ENCODE measurements at places on chromosomes 11 and 22.

GRCh38 chr22:42438293-42438650 lies 6.1 kb upstream of the NFAM1 start:
- no peak for DNase-seq

GRCh38 chr11:67117672-67118180 lies 1.3 kb upstream of the KDM2A start:
- no peak for DNase-seq

DNA sequence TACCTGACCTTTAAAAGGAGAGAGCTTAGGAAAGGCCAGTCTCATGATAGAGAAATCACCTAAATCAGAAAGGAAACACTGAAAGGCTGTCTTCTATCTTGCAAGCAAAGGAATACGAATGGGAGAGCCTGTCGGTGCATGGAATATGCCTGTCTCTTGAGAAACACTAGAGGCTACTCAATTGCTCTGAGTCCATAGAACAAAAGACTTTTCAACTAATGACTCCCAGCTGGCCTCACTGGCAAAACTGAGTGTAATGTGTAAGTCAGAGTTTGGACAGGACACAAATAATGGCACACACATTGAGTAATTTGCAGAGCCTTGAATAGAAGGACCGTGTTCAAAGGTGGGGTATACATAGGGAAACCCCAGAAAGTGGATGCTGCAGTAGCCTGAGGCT lies 171.0 kb upstream of the ARHGAP20 start:
- DNase-seq = no peak

- no peak for DNase-seq
Observed at GRCh38 chr11:69376155-69377028, 82.4 kb downstream of the MYEOV start.

DNA sequence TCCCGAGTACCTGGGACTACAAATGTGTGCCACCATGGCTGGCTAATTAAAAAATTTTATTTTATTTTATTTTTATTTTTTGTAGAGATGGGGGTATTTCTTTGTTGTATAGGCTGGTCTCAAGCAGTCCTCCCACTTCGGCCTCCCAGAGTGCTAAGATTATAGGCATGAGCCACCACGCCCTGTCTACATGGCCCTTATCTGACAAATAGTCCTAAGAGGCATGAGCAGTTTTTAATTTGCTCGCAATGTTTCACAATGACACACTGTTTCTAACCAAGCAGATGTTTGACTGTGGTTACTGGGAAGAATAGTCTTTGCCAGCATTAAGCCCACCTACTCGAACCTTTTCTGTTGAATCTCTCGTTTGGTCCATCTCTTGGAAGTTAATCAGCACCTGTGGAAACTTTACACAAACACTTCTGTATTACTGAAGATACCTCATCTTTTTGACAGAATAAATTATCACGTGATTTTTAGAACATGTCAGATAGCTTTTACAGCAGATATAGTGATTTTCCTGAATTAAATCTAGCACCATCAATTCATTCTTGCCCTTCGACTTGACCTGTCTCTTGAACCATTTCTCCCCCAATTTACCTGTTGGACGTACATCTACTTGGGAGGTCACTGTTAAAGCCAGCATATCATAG lies 71.4 kb downstream of the MTMR3 start:
- no peak for DNase-seq

- DNase-seq = no peak
Observed at GRCh38 chr11:5593146-5593545, 3.3 kb upstream of the TRIM6 start.

DNA sequence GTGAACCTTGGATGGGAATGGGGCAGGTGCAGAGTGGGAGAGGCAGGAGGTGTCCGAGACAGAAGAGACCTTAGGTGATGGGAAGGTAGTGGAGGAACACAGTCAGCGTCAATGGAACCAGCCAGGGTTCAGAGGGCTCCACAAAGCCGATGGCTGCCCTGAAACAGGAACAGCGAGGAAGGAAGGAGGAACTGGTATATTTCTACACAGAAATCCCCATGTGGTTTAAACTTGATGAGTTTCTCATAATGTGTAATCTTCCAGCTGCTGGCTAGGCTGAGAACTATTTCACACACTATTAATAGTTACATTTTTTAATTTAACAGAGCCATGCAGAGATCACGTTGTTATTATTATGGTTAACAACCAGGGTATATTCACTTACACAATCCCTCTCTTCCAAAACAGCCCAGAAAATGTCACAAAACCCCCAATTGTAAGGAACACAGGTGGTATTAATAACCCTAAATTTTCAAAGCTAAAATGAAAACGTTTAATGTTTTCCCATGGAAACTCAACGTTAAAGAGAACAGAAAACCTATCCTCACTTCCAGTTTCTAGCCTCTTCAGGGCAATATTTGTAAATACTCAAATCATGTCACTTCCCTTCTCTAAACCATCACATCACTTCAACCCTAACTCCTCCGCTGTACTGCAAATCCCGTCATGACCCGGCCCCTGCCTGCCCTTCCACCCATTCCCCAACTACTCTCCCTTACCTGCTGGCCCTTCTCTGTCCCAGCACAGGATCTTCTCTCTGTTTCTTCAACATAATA lies 74.5 kb upstream of the ARFGAP3 start:
- no peak for DNase-seq

DNA sequence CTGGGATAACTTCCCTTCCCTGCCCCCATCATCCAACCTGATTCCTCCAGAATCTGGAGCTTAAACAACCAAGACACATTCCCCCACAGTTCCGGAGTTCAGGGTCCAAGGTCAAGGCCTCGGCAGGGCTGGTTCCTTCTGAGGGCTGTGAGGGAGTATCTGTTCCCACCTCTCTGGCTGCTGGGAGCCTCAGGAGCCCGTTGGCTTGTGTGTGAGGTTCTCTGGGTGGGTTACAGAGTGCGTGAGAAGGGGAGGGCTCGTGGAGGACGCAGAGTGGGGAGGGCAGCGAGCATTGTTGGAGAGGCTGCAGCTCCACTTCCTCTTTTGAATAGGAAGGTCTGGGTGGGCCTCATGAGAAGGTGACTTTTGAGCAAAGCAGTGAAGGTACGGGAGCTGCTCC lies 8.5 kb downstream of the SERHL2 start:
- DNase-seq = no peak

GRCh38 chr11:83374311-83374710 lies 88.1 kb upstream of the CCDC90B start:
- no peak for DNase-seq

GRCh38 chr11:71086687-71087258 lies 165.6 kb downstream of the SHANK2 start:
- peak; percentile 25 for DNase-seq

DNA sequence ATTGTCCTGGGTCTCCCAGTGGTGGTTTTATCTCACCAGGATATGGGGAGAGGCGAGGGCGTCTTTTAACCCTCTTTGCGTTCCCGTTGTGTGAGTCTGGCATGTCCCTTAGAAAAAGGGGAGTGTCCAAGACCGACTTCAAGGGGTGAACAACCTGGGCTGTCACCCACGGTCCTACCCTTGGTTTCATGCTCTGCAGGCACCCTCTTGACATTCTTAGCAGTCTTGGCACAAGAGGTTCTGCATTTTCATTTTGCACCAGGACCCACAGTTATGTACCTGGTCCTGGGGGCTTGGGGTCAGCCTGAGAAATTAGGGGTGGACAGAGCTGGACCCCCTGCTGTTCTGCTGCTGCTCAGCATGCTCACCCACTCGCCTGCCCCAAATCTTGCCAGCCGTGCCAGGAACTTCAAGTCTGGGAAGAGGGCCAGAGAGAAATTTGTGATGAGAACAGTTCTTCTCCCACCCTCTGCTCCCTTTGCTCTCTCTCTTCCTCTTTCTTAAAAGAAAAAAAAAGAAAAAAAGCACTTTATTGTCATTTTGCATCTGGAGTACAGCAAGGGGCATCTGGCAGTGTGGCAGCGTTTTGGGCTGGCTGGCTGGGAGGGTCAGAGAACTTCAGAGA lies 471.2 kb downstream of the MIAT start:
- DNase-seq = no peak

GRCh38 chr11:63855975-63856374 lies 17.1 kb downstream of the MARK2 start:
- DNase-seq = no peak

GRCh38 chr11:15616130-15617105 lies 501.7 kb downstream of the INSC start:
- DNase-seq = no peak

Data from NCI-H2081 (cell line).